ENCODE measurements at places on chromosomes 7 and 10.

- no peaks in the 10 kb centered on the region for H3K36me3 ChIP-seq
- no peak overlapping the region for H3K4me3 ChIP-seq
- no peak for DNase-seq
- H3K4me1 ChIP-seq, result no peaks in the 10 kb centered on the region
- no peaks in the 10 kb centered on the region for H3K27me3 ChIP-seq
- no peak overlapping the region for H3K27ac ChIP-seq
Observed at GRCh38 chr7:113285411-113285810, 167.1 kb upstream of the SMIM30 start.

GRCh38 chr10:90007226-90007625 is 305.8 kb downstream of the KIF20B start:
- peaks cover 4% of the 10 kb centered on the region for H3K27me3 ChIP-seq
- H3K36me3 ChIP-seq, result no peaks in the 10 kb centered on the region
- no peak overlapping the region for H3K27ac ChIP-seq

DNA sequence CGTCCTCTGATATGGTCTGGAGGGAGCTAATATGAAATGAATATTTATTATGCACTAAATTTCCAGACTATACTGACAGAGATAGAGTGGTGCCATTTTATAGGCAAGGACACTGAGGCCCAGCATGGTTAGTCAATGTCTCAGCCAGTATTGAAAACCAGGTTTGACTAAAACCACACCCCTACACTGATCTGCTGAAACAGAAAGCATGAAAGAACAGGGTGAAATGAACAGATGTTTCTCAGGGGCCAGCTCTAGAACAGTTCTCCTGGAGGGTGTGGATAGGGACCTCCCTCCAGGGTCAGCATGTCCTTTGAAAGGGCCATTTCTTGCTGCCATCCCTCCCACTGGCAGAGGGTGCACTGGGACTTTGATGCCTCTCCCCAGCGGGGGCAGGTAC is 700.5 kb downstream of the GRID1 start:
- H3K4me1 ChIP-seq, result no peaks in the 10 kb centered on the region
- H3K27ac ChIP-seq, result no peak overlapping the region
- no peak overlapping the region for H3K4me3 ChIP-seq
- H3K27me3 ChIP-seq, result peaks cover 4% of the 10 kb centered on the region

- no peak overlapping the region for H3K4me3 ChIP-seq
- H3K27ac ChIP-seq, result no peak overlapping the region
- H3K27me3 ChIP-seq, result no peaks in the 10 kb centered on the region
- no peaks in the 10 kb centered on the region for H3K36me3 ChIP-seq
- no peak for DNase-seq
Observed at GRCh38 chr10:71451754-71452153, 55.0 kb downstream of the CDH23 start.

GRCh38 chr10:113746217-113746957 is 5.1 kb upstream of the PLEKHS1 start:
- no peak overlapping the region for H3K4me3 ChIP-seq
- no peaks in the 10 kb centered on the region for H3K36me3 ChIP-seq
- H3K4me1 ChIP-seq, result no peaks in the 10 kb centered on the region
- DNase-seq, result no peak
- no peak overlapping the region for H3K27ac ChIP-seq
- H3K27me3 ChIP-seq, result peaks cover 13% of the 10 kb centered on the region

DNA sequence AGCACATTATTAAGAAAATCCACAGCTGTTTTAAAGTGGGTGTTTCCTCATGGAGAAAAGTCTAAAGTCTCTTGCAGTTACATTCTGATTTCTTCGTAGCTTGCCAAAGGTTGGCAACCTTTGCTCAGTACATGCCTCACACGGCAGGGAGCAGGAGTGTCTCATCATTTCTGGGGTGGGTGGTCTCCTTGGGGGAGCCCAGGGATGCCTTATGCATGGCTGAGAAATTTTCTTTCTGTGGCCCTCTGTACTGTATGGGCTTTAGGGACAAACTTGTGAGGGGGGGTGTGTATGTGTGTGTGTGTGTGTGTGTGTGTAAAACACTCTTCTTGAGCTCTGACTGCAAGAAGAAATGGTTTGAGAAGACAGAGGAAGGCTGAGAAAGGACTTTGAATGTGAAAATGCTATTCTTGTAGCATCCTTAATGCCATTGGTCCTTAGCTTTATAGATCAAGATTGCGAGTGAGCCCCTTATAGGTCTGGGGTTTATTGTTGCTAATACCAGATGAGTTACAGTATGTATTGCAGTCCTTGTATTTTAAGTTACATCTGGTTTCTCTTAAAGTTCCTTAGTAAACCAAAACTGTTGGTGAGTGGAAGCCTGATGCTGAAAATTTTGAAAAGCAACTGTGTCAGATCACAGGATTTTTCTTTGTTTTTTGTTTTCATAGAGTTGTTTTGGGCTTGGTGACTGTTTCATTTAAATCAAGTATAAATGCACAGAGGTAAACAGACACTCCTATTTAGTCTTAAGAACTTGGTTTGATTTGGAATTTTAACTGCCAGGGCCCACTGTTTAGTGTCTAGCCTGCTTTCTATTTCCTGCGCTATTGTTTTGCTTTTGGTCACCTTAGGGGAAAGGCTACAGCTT is 242.0 kb downstream of the BICC1 start:
- H3K4me3 ChIP-seq, result no peak overlapping the region
- no peak for DNase-seq
- H3K4me1 ChIP-seq, result no peaks in the 10 kb centered on the region
- H3K27me3 ChIP-seq, result peaks cover 8% of the 10 kb centered on the region
- no peak overlapping the region for H3K27ac ChIP-seq
- H3K36me3 ChIP-seq, result no peaks in the 10 kb centered on the region

DNA sequence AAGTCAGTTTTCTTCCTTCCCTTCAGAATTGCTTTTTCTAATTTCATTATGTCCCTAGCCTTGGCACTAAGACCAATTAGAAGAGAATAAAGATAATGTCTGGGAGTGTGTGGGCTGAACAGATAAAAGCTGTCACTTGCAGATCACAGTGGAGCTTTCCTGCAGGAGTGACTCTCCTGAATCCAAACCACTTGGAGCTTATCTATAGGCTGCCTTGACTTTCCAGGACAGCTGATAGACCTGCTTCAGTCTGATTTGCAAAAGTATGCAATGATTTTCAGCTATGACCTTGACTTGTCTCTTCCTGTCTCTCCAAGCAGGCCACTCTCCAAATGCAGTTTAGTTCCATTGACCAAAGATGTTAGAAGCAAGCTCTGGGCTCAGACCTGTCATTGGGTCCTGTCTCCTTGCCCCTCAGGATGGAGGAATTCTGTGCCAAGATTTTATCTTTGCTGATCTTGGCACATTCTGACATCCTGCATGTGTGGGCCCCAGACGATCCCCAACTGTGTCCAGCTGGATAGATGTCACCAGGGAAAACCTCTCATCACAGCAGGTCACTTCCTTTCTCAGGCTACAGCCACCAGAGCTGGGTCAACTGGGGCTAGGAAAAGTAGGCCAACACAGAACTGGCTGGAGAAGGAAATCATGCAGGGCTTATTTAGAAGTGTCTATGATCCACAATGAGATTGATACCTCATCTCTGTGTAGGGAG is 120.9 kb upstream of the ZNF438 start:
- H3K4me1 ChIP-seq, result peaks cover under 1% of the 10 kb centered on the region
- no peaks in the 10 kb centered on the region for H3K27me3 ChIP-seq
- no peak overlapping the region for H3K27ac ChIP-seq
- H3K36me3 ChIP-seq, result no peaks in the 10 kb centered on the region
- no peak for DNase-seq
